ENCODE measurements at places on chromosomes 5 and 9.

GRCh38 chr5:76733049-76733417 is 17.1 kb downstream of the F2R start:
- no peak for DNase-seq

DNA sequence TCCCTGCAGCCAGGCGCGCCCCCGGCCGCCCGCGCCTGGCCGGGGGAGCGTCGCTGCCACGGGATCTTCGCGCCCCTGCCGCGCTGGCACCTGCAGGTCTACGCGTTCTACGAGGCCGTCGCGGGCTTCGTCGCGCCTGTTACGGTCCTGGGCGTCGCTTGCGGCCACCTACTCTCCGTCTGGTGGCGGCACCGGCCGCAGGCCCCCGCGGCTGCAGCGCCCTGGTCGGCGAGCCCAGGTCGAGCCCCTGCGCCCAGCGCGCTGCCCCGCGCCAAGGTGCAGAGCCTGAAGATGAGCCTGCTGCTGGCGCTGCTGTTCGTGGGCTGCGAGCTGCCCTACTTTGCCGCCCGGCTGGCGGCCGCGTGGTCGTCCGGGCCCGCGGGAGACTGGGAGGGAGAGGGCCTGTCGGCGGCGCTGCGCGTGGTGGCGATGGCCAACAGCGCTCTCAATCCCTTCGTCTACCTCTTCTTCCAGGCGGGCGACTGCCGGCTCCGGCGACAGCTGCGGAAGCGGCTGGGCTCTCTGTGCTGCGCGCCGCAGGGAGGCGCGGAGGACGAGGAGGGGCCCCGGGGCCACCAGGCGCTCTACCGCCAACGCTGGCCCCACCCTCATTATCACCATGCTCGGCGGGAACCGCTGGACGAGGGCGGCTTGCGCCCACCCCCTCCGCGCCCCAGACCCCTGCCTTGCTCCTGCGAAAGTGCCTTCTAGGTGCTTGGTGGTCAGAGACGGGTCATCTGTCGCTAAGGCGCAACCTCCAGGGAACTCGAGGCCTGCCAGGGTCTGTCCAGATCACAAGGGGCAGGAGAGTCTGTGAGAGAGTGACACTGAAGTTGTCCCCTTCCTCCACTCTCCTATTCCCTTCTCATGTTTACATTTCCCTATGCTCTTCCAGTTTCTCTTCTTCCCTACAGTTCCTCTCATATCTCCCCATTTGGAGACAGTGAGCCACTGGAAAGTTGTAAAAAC is 1.3 kb downstream of the GPR150 start:
- DNase-seq: no peak

- no peak for DNase-seq
Observed at GRCh38 chr9:124852829-124853531, at the start of gene WDR38. Gene WDR38, plus strand, starts transcription at chr9:124853460. Its CDS starts 72 bp downstream, at chr9:124853532.

- no peak for DNase-seq
Observed at GRCh38 chr9:18936094-18936871, 96.7 kb downstream of the SAXO1 start.

All from fibroblast of skin of left quadriceps (primary cell).